Testis (tissue), 5 donors: ENCODE measurements at places on chromosomes 1 and 21.

DNA sequence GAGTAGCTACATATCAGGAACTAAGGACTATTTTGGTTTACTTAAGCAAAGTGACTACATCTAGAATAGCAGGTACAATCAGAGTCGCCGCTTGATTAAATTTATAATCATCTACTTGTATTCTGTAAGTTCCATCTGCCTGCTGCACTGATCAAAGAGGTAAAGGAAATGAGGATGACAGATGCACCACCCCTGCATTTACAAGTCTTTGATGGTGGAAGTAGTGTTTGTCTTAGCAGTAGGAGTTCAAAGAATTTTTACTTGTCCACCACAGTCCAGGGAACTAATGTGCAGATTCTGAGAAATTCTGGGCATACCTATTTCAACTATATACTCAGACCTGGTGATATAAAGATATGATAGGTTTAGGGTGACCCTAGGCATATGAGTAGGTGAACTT, 184.1 kb upstream of the IVNS1ABP start:
- no peak overlapping the region for H3K4me3 ChIP-seq
- no peak overlapping the region for H3K27ac ChIP-seq
- no peak for DNase-seq
- no peaks in the 10 kb centered on the region for H3K36me3 ChIP-seq

DNA sequence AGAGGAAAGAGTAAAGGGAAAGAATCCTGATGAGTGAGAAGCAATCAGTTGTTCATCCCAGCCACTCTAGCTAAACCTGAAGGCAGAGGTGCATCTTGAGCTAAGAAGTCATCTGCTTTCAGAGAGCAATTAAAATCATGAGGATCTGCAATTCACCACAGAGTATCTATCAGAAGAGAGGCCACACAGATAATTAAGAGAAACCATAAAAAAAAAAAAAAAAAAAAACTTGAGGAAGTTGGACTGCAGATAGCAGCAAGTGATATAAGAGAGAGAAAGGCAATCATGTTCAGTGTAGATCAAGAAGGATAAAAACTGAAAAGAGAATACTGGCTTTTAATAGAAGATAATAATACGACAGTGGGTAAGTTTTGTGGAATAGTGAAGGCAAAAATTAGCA, 17.7 kb downstream of the FOXJ3 start:
- no peak for DNase-seq
- no peaks in the 10 kb centered on the region for H3K36me3 ChIP-seq
- no peak overlapping the region for H3K4me3 ChIP-seq
- peaks cover 36% of the 10 kb centered on the region for H3K4me1 ChIP-seq

DNA sequence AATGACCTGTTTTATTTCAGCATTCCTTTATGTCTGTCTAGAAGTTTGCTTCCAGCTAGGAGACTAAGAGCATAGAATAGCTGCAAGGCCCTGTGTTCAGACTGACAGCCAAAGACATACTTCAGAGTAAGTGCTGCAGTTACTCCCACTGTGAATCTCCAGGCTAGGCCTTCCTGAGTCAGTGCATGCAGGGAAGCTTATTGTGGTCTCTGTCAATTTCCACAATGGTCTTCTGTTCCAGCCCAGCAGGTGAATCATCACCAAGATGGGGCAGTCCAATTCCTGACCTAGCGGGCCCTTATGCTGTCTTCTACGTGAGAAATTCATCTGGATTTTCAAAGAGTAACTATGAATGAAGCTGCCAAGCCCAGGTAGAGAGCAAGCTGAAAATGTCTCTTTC, 146.3 kb upstream of the C8B start:
- DNase-seq = no peak
- H3K27ac ChIP-seq = no peak overlapping the region
- H3K4me3 ChIP-seq = no peak overlapping the region

DNA sequence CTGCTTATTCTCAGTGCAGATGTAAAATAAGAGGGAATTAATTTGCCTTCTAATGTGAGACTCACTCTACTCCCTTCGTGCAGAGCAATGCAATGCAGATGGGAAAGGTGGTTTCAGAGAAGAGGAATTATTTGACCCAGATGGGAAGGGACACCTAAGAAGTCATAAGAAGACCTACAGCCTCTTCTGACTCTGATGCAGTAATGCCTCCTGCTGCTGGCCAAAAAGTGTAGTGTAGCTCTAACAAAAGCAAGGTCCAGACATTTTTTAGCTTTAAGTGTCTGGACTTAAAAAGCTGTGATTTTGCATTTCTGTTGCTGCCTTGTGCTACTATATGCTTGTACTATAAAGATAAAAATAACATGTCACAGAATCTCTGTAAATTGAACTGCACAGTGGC, 501.4 kb downstream of the TTLL7 start:
- no peaks in the 10 kb centered on the region for H3K36me3 ChIP-seq
- no peaks in the 10 kb centered on the region for H3K4me1 ChIP-seq
- H3K4me3 ChIP-seq = no peak overlapping the region
- DNase-seq = no peak

DNA sequence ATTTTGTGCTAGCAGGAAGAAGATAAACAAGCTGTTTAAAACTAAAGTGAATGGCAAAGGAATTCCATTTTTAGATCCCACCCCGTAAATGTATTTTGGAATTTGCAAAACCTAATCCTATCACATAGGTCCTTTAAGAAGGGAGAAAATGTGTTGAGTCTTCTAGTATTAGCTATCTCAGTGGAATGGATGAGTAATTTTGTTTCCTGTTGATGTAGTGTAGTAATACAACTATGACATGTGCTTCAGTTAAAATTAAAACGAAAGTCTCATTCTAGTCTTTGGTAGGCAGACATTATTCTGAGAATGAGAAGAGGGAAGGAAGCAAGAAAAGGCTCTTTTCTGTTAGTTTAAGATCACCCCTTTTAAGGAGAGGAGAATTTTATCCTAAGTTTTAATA, 265.9 kb upstream of the C1orf105 start:
- no peak overlapping the region for H3K4me3 ChIP-seq
- H3K27me3 ChIP-seq = no peaks in the 10 kb centered on the region
- DNase-seq = no peak
- H3K27ac ChIP-seq = no peak overlapping the region

- no peaks in the 10 kb centered on the region for H3K4me1 ChIP-seq
- H3K36me3 ChIP-seq = no peaks in the 10 kb centered on the region
- H3K27ac ChIP-seq = no peak overlapping the region
These were observed 55.8 kb downstream of the CENPF start for GRCh38 chr1:214658785-214659184.

DNA sequence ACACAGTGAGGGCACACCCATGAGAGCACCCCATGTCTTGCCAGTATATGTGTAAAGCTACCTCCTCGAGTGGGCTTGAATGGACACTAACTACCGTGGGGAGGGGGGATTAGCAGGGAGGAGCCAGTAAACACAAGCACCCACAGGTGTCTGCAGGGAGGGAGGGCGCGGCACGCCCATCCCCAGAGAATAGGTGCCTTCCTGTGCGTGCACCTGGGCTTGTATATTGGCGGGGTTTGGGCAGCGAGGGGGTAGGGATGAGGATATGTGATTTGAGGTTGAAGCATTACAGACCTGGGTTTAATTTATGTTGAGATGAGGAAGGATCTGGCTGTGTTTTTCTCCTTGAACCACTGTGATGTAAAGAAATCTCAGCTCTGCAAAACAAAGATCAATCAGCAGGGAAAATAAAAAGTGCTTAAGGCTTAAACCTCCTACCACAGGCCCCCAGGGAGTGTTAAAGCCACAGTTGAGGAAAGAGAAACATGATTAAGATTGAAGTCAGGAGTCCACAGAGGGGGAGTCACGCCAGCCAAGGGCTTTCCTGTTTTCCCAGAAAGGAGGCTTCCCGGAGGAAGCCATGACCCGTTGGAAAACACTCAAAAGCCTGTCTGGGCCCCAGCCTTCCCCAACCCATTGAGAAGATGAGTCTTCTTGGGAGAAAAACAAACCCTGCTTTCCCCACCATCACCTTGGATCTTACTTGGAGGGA, 80.0 kb downstream of the CAMK2N1 start:
- no peaks in the 10 kb centered on the region for H3K4me1 ChIP-seq
- H3K27ac ChIP-seq = no peak overlapping the region
- no peaks in the 10 kb centered on the region for H3K27me3 ChIP-seq
- no peak for DNase-seq
- no peak overlapping the region for H3K4me3 ChIP-seq
- H3K36me3 ChIP-seq = no peaks in the 10 kb centered on the region

GRCh38 chr21:40272037-40272436, 404.8 kb downstream of the PCP4 start:
- H3K27ac ChIP-seq = no peak overlapping the region
- no peaks in the 10 kb centered on the region for H3K36me3 ChIP-seq
- DNase-seq = no peak
- H3K4me3 ChIP-seq = no peak overlapping the region
- H3K4me1 ChIP-seq = no peaks in the 10 kb centered on the region

DNA sequence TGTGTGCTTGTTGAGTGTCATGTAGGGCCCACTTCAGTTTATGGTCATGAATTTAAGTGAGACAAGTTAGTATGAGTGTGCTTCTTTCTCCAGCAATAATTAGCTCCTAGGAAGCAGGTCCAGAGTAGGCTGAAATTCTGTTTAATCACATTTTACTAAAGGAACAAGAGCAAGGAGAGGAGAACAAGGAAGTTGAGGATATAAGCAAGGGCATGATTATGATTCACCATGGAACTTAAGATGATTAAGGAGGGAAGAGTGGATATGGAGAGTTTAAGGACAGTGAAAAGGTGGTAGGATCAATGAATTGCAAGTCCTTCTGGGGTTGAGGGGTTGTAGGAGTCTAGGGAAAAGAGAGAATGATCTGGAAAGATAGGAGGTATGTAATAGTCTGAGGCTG, 3.1 kb upstream of the DIPK1A start:
- H3K4me1 ChIP-seq = peaks cover 18% of the 10 kb centered on the region
- H3K27me3 ChIP-seq = no peaks in the 10 kb centered on the region
- H3K36me3 ChIP-seq = no peaks in the 10 kb centered on the region

- DNase-seq = no peak
- H3K36me3 ChIP-seq = no peaks in the 10 kb centered on the region
- H3K27ac ChIP-seq = no peak overlapping the region
- no peak overlapping the region for H3K4me3 ChIP-seq
These were observed 75.6 kb upstream of the SLFNL1 start for GRCh38 chr1:41097105-41097504.

DNA sequence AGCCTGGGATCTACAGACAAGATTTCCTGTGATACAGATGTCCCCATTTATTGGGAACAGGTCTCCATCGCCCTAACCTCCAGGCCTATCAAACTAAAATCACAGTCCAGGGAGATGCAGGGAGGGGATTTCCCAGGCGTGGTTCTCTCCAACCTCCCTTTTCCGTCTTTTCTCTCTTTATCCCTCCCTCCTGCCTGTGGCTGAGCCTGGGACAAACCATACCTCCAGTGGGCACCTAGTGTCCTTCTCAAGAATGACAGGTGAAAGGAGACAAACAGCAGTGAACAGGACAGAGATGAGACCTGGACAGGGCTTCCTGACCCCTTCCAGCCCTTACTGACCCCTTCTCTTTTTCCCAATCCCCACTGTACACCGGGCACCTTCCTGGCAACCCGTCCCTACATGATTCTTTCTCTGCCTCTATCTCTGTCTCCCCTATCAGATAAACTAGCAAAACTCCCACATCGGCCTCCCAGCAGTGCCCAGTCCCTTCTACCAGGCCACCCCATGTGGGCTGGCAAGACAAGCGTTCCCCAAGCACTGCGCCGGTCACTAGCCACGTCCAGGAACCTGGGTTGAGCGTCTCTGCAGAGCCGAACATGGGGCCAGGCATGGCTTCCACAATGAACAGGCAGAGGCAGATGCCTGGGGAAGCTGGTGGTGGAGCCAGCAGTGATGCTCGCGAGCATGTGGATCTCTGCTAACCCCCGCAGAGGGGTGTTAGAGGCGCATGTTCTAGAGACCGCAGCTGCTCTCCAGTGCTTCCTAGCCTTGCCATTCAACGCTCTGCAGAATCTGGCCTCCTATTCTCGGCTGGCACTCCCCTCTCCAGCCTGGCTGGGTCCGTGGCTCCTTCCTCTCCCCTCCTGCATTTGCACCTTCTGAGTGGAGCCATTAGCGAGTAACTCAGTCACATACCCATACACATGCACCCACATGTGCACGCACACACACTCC, 54.7 kb downstream of the ELK4 start:
- no peak overlapping the region for H3K27ac ChIP-seq
- no peaks in the 10 kb centered on the region for H3K36me3 ChIP-seq
- H3K4me1 ChIP-seq = no peaks in the 10 kb centered on the region
- no peaks in the 10 kb centered on the region for H3K27me3 ChIP-seq
- no peak for DNase-seq

DNA sequence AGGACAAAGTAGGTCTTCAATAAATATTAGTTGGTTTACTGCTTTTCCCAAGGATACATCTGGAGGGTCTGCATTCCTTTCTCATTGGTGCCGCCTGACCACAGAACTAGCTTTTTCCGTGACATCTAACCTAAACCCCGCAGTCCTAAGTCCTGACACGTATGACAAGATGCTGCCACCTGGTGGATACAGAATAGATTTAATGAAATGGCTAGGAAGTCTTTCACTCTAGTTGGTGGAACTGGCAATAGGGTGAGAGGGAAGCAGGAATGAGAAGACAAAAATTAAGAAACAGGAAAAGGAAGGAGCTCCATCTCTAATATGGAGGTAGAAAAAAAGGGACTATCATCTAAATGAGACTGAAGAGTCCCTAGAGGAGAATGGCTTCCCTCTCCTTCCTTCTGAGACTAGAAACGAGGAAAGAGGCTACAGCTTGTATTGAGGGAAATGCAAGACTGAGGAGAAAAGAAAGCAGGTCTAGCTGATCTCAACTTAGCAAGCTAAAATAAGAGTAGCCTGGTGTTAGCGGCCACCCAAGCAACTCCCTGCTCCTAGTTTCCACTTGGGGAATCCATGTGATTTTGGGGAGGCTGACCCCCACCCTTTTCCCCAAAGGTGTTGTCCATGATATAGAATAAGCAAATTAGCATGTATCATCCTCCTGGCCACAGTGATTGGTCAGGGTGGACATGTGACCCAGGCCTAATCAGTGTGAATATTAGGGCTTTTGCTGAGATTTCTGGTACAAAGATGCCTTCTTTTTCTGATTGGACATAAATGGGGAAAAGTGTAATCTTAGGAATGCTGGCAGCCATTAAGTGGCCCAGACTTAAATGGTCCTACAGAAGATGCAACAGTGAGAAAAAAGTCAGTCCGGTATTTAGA, 5.9 kb downstream of the RFX5 start:
- no peak overlapping the region for H3K4me3 ChIP-seq
- peaks cover 5% of the 10 kb centered on the region for H3K4me1 ChIP-seq
- peak; percentile 53 for DNase-seq

DNA sequence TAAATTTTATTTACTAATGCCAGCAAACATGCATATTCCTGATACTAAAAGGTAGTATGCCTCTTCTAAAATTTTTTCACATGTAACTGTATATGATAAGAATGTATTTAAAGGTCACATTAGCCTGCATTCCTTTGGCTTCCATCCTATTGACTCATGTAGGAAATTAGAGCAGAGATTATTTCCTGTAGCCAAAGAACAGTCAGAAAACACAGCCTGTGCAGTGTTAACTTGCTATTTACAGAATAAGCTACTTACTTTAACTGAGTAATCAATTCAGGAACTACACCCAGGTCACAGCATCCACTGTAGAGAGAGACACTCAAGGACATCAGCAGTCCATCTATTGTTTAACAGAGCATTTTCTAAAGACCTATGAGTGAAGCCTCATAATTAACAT, 154.5 kb upstream of the ADGRL4 start:
- DNase-seq = no peak
- no peaks in the 10 kb centered on the region for H3K36me3 ChIP-seq
- H3K27ac ChIP-seq = no peak overlapping the region
- no peak overlapping the region for H3K4me3 ChIP-seq
